Astrocyte of the spinal cord (primary cell): ENCODE measurements at places on chromosomes 3 and 15.
A peak's percentile ranks its signal among the peaks of the same experiment; 100 is the strongest.

- DNase-seq: peak; percentile 8
Measured at GRCh38 chr15:80010131-80010673, 39.2 kb upstream of the BCL2A1 start.

DNA sequence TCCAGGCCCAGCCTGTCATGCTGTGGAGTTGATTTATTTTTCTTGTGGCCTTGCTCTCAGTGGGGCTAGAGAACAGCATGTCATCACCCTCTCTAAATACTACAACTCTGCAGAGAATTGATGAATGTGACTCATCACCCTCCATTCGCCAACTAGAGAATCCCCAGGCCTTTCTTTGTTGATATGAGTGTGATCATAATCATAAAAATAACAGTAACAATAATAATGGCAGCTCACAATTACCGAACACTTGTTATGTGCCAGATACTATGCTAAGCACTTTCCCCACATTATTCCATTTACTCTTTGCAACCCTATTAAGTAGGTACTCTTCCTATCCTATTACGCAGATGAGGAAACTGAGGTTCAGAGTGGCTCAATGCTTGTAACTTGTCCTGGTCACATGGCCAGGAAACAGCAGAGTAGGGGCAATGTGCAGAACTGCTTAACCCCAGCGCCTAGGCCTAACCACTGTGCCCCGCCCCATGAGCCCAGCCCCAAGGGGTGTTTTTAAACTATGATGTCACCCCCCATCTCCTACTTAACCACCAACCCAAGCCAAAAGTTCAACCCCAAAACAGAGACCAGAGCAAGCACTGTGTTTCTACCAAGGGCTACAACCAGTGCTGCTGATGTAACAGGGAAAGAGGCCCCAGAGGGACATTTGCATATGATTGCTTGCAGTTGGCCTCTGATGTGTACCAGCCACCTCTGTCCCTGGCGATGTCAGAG, 104.5 kb downstream of the ADCY5 start:
- DNase-seq: peak; percentile 86

GRCh38 chr15:52318729-52319500, 23.3 kb upstream of the MYO5C start:
- DNase-seq: no peak

DNA sequence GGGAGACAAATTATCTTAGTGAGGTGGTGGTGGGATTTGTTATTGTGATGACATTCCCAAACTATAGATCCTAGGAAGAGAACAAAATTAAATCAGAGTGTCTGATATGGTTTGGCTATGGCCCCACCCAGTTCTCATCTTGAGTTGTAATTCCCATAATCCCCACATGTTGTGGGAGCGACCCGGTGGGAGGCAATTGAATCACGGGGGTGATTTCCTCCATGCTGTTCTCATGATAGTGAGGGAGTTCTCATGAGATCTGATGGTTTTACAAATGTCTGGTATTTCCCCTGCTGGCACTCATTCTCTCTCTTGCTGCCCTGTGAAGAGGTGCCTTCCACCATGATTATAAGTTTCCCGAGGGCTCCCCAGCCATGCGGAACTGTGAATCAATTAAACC, 62.0 kb downstream of the RPL22L1 start:
- DNase-seq: no peak

DNA sequence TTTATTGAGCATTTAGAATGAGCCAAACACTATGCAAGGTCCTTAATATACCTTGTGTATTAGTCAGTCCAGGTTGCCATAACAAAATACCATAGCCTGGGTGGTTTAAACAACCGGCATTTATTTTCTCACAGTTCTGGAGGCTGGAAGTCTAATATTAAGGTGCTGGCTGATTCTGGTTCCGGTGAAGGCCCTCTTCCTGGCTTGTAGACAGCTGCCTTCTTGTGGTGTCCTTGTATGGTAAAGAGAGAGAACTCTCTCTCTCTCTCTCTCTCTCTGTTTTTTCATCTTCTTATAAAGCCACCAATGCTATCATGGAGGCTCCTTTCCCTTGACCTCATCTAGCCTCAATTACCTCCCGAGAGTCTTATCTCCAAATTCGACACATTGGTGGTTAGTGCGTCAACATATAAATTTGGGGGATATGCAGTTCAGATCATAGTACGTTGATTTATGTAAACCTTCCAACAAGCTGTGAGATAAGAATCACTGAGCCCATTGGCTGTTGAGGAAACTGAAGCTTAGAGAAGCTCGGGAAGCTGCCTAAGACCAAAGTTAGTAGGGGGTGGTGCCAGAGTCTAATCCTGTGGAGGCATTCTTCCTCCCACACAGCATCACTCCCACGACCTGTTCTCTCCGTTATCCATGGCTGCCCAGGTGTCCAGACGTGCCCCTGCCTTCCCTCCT, 298.0 kb upstream of the PROK2 start:
- DNase-seq: no peak

DNA sequence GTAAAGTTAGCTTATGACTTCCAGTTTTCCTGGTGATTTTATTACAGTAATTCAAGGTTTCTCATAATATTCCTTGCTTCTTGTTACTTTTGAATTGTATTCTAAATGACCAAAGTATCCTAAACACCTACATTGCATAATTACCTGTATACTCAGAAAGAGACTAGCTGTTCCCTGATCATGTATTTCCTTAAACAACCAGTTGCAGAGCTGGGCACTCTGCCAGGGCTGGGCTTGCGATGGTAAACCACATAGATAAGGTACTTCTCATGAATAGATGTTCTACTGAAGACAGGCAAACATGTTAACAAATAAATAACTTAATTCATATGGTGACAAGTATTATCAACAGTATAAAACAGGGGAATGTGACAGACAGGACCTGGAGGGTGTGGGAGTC, 142.3 kb upstream of the WNT5A start:
- DNase-seq: no peak

- peak; percentile 27 for DNase-seq
Measured at GRCh38 chr3:143002083-143002712, 828 bp downstream of the U2SURP start.
